ENCODE measurements at places on chromosomes 7 and 10.

- no peak for DNase-seq
These were observed 64.1 kb downstream of the ABLIM1 start for GRCh38 chr10:114593816-114594468.

DNA sequence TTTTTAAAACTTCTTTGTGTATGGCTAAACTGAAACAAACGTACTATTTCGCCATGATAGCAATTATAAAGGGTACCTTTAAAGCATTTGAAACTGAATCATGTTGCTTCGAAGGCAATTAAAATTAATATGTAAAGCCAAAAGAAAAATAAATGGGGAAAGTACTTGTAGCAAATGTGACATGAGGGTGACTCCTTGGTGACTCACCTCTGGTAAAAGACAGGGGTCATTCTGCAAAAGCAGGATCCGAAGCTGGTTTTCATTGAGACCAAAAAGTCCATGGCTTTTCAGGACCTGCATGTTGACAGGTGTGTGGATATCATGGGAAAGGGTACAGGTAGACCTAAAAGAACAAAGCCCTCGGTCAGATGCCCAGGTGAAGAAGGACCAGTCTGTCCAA is 1.5 kb downstream of the ZC3HAV1L start:
- DNase-seq: no peak

DNA sequence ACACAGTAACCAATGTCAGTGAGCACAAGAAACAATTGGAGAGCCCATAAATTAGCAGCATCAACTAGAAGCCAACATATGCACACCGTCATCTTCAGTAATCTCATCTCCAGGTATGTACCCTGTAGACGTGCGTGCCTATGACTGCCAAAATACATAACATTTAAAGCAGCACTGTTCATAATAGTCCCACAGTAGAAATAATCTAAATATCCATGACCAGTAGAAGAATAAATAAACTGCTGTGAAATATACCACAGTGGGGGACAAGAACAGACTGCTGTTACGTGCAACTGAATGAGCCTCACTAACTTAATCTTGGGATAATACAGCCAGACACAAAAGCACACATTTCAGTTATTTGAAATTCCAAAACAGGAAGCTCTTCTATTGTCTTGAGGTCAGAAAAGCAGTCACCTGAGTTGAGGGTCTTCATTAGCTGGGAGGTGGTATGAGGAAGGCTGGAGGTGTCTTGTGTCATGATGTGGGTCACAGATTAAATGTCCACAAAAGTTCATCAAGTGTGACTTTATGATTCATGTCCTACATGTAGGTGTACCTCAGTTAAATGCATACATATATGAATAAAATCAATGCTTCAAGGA is 454.2 kb upstream of the AKR1E2 start:
- no peak for DNase-seq

DNA sequence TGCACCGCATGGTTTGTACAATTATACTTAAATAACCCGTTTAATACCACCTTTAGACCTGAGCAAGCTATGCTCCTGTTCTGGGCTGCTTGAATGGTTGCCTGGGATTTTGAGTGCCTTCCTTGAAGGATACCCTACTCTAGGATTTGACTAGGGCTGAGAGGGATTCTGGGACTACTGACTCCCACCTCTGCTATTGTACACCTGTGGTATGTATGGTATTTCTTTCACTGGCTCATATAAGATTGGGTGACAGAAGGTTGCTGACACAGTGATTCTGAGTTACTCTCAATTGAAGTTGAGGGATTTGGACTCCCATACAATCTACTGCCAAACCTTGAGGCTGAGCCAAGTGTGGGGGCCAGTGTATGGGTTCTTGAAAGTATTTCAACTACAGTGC is 494.4 kb upstream of the SEMA3D start:
- DNase-seq: no peak

DNA sequence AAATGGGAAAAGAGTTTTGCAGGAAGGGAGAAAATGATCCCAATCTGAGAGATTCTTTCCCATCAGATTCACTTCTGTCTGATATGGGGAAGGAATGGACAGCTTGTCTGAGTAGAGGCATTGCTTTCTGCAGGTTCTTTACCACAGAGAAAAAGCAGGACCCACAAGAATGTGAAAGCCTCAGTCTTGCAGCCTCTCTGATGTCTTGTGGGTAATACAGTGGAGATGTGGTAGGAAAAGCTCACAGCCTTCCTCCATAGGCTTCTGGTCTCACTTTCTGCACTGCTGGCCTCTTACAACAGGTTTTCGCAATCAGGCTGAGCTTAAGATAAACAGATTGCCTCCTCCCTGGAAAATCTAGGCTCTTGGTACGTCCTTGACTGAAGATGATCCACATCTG is 551 bp downstream of the IFIT1 start:
- DNase-seq: peak; percentile 94

- DNase-seq: no peak
These were observed 5.4 kb upstream of the AKR1C3 start for GRCh38 chr10:5088703-5089261.

Measured in umbilical cord (tissue), 2 donors.